Heart left ventricle (tissue), 16 donors: ENCODE measurements at places on chromosomes 7 and 10. TPM values are rescaled to one million over a fixed set of nuclear protein-coding genes. Genes with fewer than 3 reads are reported as not detected.

OR6V1 gene
- polyA plus RNA-seq = not detected

POLR2J2 gene
- 5.1 TPM for polyA plus RNA-seq

SPDYE18 gene
- polyA plus RNA-seq = 1.0 TPM

TRAPPC14 gene
- 9.2 TPM for polyA plus RNA-seq

MMD2 gene
- polyA plus RNA-seq = not detected

PFKP gene
- 231 TPM for polyA plus RNA-seq

VSIR gene
- polyA plus RNA-seq = 181 TPM

ACSM6 gene
- polyA plus RNA-seq = not detected

ATOH7 gene
- not detected for polyA plus RNA-seq
